Left cardiac atrium (tissue), 4 donors: ENCODE measurements at places on chromosomes 7 and 10. TPM values are rescaled to one million over a fixed set of nuclear protein-coding genes. Genes with fewer than 3 reads are reported as not detected.

The IFIT1B gene
- total RNA-seq = not detected

GRCh38 chr7:133292631-133293030 is 39.8 kb downstream of the EXOC4 start:
- DNase-seq = no peak

DNA sequence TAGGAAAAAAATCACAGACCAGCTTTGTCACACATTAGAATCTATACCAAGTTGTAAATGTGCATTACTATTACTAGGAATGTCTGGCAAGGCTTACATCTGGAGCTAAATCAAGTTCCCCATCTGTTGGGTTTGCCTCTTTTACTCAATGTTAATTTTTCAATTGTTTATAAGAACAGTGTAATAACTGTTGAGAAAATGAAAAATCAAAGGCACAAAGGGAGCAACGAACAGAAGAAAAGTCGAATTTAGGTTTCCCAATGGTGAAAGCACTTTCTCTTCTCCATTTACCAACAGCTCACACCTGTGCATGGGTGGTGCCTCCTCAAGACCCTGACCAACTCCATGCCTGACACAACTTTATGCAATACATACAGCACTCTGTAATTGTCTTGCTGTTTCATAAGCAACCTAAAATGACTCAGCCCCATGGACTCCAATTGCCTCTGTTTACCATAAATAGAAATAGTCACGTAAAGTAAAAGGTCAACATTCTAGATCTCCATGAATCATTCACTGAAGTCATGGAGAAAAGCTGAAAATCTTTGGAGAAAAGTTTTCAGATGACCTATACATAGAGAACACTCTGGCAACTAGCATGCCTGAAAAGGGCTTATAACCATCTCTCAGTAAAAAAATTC is 95.5 kb upstream of the KCNIP2 start:
- no peak for DNase-seq

DNA sequence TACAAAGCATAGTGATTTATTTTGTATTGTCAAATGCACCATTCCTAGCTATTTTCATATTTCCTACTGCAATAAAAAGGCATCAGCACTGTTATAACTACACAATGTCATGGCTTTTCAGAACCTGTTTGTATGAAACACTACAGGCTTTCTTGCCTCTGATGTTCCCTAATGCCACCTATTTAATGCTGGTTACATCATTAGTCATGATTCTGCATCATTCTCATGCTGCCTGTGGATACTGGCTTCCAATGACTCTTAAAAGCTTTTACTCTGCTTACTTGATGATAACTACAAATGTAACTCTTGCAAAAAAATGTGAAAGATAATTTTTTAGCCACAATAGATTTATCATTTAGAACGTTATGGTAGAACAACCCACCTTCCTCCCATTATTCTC is 529.4 kb downstream of the HTR7 start:
- DNase-seq = no peak

- no peak for DNase-seq
These were observed 323.0 kb upstream of the PODXL start for GRCh38 chr7:131879424-131879823.

- DNase-seq = no peak
These were observed 312.2 kb downstream of the GALNT17 start for GRCh38 chr7:71444130-71444529.

The ITGA8 gene
- total RNA-seq = 2.7 TPM

The TAF6 gene
- 29.1 TPM for total RNA-seq

DNA sequence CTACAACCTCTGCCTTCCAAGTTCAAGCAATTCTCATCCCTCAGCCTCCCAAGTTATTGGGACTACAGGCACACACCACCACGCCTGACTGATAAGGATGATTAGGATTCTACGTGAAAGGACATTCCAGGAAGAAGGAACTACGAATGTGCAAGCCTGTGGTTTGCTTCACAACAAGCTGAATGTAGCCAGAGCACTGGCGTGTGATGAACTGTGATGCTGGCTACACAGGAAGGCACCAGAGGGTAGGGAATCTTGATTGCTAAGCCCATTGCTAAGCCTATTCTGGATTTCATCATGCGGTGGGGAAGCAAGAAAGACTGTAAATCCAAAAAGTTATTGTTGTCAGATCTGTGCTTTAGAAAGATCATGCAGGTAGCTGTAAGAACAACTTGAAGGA is 72.3 kb upstream of the SRRM3 start:
- no peak for DNase-seq

The CALHM1 gene
- not detected for total RNA-seq

- no peak for DNase-seq
These were observed 113.3 kb upstream of the CREB5 start for GRCh38 chr7:28298870-28299518.
